ENCODE measurements at places on chromosomes 3 and 15. TPM values are rescaled to one million over a fixed set of nuclear protein-coding genes. Genes with fewer than 3 reads are reported as not detected.

The SLC38A3 gene
- polyA plus RNA-seq = 0.18 TPM

- H3K4me3 ChIP-seq = no peak overlapping the region
- no peaks in the 10 kb centered on the region for H3K4me1 ChIP-seq
- H3K36me3 ChIP-seq = no peaks in the 10 kb centered on the region
- H3K27me3 ChIP-seq = no peaks in the 10 kb centered on the region
- H3K27ac ChIP-seq = no peak overlapping the region
These were observed 587.7 kb upstream of the NR2F2 start for GRCh38 chr15:95742836-95743235.

GRCh38 chr3:170600005-170600624, 14.2 kb upstream of the SLC7A14 start:
- H3K4me1 ChIP-seq = no peaks in the 10 kb centered on the region
- no peaks in the 10 kb centered on the region for H3K27me3 ChIP-seq
- H3K27ac ChIP-seq = no peak overlapping the region
- no peak overlapping the region for H3K4me3 ChIP-seq

DNA sequence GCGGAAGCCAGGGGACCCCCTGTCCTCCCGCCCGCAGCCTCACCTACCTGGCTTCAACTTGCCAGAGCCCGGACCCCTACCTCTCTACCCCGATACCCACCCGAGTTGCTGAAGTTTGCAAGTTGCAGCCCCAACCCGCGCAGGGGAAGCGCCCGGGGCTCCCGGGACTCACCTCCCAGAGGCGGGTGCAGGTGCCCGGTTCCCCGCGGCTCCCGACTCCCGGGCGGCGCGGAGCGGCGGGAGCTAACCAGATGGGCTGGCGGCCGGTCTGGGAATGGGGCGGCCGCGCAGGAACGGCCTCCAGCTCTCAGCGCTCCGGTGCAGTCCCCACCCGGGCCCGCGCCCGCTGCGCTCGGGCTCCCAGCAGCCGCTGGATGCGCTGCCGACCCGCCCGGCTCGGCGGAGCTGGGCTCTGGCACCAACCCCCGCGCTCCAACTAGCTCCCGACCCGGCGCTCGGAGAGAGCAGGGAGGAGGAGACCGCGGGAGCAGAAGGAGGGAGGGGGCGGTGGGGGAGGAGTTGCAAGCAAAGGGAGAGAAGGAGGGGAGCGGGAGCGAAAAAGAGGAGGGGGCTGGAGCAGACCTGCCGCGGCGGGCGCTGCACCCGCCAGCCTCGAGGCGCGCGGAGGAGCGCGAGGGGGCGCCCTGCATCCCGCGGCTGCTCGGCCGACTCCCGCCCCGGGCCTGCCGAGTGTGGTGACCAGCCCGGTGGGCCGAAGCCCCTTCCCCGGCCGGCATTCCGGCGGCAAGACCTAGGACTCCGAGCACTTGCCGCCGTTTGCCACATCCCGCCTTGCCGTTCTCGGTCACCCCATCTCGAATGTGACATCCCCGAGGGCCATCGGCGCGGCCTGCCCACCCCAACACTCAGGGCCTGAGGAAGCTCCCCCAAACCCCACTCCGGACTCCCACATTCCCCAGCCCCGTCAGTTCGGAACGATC, at the start of gene SEMA5B:
Gene SEMA5B, minus strand, starts transcription at position 472 of the 941 bp plus-strand sequence. CDS start 66,500 bp downstream, outside the sequence.
- H3K27ac ChIP-seq = no peak within 1 kb of the TSS
- DNase-seq = no peak
- peaks cover 16% of the 10 kb centered on the region for H3K4me1 ChIP-seq
- H3K36me3 ChIP-seq = no peaks in the 10 kb centered on the region
- peak within 1 kb of the TSS; percentile 46 for H3K4me3 ChIP-seq

- H3K36me3 ChIP-seq = peaks cover 19% of the 10 kb centered on the region
- H3K4me3 ChIP-seq = no peak overlapping the region
- no peak overlapping the region for H3K27ac ChIP-seq
- H3K27me3 ChIP-seq = no peaks in the 10 kb centered on the region
- peak; percentile 68 for DNase-seq
These were observed 27.3 kb upstream of the BCL2L10 start for GRCh38 chr15:52139599-52140462.

DNA sequence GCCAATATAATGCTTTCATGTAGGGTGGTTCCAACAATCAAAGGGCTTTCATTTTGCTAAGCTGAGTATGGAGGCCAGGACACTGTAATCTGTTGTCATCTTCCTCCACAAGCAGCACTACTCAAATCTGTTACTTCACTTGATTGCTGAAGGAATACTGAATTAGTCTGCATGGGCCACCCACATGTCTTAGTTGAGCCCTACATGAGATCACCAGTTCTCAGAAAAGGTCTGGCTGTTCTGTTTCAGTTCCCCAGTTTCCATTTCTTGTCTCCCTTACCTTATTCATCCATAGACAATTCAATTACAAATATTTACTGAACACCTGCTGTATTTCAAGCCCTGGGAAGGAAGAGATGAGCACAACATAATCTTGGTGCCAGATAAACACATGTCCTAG, 119.2 kb downstream of the FHIT start:
- no peaks in the 10 kb centered on the region for H3K4me1 ChIP-seq
- H3K36me3 ChIP-seq = no peaks in the 10 kb centered on the region
- no peaks in the 10 kb centered on the region for H3K27me3 ChIP-seq
- no peak overlapping the region for H3K4me3 ChIP-seq

- no peak overlapping the region for H3K27ac ChIP-seq
- H3K4me3 ChIP-seq = no peak overlapping the region
- DNase-seq = no peak
- no peaks in the 10 kb centered on the region for H3K4me1 ChIP-seq
- no peaks in the 10 kb centered on the region for H3K27me3 ChIP-seq
These were observed 31.2 kb downstream of the PCSK6 start for GRCh38 chr15:101458158-101458900.

Data from thymus (tissue), 14 donors.